ENCODE measurements at places on chromosomes 5 and 9.
A peak's percentile ranks its signal among the peaks of the same experiment; 100 is the strongest.

- no peak for DNase-seq
Measured at GRCh38 chr9:35164711-35165110, 2.9 kb downstream of the UNC13B start.

GRCh38 chr5:4028384-4028783 is 432.8 kb downstream of the IRX1 start:
- DNase-seq, result no peak

- DNase-seq, result no peak
Measured at GRCh38 chr5:429453-430188, 13.4 kb upstream of the EXOC3 start.

- no peak for DNase-seq
Measured at GRCh38 chr5:140925806-140926442, at the start of gene PCDHAC1. PCDHAC1 (plus strand) TSS chr5:140926299; CDS start chr5:140926893, 594 bp downstream.

DNA sequence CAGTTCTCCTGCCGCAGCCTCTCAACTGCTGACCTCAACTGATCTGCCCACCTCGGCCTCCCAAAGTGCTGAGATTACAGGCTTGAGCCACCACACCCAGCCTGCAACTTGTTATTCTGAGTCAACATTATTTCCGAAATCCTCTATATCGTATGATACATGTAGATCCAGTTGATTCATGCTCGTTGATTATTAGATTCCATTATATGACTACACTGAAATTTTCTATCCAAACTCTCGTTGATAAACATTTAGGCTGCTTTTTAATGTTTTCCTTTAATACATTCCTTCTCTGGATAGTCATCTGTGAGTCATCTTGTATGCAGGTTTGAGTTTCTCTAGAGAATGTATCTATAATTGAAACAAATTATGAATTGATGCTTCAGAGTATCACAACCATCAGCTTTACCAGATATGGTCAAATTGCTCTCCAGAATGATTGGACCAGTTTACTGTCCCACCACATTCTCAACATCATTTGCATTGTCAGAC is 4.1 kb downstream of the CDK7 start:
- DNase-seq, result no peak

- DNase-seq, result no peak
Measured at GRCh38 chr9:136243631-136244030, 2.0 kb downstream of the QSOX2 start.

- no peak for DNase-seq
Measured at GRCh38 chr5:72436796-72437471, 70.3 kb downstream of the ZNF366 start.

DNA sequence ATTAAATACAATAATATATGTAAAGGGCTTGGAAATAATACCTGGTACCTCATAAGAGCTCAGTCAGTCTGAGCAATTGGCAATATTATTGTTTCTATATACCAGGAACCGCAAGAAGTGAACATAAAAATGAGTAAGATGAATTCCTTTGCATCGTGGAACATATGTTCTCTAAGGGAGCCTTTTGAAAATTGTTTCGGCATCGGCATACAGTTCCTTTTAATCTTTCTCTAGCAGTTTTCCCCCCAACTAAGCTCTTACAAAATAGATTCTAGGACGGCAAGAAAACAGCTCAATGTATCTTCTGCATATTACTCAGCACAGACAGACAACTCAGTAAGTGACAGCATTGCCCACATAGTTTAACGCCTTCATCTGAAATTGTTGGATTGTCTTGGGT is 426.6 kb upstream of the WWC1 start:
- DNase-seq, result no peak

DNA sequence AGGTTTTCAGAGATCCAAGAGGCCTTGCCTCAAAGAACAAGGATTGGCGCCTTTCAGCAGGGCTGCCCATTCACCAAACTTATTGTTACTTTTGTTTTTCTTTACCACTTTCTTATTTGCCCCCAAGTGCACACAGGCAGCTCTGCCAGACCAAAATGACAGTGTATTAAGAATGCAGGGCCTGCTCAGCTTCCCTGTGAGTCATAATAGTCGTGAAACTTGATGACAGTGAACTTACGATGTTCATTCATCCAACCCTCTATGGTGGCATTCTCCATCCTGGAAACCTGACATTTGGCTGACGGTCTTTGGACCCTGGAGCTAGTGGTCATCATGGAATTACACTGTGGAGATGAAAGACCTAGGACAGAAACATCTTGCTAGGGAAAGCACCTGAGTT is 44.3 kb downstream of the UBE2QL1 start:
- DNase-seq, result no peak

DNA sequence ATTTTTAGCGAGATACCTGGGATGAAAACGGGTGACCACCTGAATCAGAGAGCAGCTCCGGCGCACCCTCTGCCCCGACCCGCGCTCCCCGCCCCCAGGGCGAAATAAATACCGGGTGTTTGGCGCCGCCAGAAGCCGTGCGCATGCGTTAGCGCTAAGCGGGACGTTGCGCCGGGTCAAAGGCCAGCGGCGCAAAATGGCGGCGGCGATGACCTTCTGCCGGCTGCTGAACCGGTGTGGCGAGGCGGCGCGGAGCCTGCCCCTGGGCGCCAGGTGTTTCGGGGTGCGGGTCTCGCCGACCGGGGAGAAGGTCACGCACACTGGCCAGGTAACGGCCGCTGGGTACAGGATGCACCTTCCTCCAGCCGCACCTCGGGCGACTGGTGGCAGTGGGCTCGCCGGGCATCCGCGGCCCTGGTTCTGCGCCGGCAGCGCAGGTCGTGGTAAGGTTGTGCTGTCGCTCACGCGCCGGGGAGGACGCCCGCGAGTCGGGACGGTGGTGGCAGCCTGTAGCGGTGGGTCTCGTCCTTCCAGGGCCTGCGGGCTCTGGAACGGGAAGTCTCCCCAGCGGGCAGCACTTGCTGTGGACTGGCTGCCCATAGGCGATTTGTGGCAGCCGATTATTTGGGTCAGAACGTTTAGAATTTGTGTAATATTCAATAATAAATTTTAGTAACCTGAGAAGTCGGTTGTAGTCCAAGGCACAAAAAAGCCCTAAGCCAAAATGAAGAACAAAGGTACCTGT is at the start of gene NDUFS6:
TSS of gene NDUFS6 (plus strand) at position 186 of the 745 bp plus-strand sequence. CDS start at position 197, 11 bp downstream.
- peak; percentile 82 for DNase-seq

DNA sequence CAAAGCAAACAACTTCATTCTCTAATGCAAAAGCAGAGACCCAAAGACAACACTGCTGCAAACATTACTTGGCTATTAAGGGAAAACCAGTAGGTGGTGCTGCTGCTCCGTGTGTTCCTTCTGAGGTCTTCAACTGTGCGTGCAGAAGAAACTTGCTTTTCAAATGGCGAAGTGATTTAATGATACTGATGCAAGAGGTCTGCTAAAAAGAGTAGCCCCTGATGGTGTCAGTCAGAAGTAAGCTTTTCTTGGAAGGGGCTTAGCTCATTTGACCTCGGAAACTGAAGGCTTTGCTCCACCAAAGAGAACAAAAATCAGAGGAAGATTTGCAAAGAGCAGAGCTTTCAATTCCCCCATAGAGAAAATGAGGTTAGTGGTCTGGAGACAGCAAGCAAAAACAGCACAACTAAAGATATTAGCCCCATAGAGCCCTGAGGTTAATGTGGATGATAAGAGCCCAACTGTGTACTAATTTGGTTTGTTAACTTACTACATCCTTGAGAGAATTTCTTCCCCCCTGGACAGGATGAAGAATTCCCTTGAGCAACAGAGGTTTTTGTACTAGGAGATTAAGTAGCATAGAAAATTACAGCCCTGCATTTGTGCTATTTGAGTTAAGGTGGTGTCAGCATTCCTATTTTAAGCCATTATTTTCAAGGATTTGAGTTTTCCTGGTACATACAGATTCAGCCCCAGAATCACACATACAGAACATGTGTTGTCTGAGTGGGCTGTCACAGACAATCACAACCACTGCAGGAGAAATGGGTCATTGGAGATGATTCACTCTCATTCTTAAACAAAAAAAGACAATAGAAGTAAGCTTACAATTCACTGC is 153.2 kb upstream of the C9orf72 start:
- peak; percentile 30 for DNase-seq

DNA sequence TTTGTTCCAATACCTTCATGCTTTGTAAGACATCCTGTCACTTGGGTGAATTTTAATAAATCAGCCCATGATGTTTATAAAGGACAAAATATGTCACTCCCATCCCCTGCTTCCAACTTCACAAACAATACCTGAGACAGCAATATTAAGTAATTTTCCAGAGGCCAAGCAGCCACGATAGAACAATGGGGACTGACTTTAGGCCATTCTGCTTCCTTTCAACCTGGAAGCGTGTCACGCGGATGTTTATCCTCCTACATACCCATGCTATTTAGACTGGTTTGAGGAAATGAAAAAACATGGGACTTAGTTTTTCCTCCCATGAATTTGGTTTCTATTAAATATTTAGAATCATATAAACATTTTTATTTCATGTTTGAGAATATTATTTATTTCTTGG is 82.9 kb downstream of the GRAMD2B start:
- DNase-seq, result no peak

DNA sequence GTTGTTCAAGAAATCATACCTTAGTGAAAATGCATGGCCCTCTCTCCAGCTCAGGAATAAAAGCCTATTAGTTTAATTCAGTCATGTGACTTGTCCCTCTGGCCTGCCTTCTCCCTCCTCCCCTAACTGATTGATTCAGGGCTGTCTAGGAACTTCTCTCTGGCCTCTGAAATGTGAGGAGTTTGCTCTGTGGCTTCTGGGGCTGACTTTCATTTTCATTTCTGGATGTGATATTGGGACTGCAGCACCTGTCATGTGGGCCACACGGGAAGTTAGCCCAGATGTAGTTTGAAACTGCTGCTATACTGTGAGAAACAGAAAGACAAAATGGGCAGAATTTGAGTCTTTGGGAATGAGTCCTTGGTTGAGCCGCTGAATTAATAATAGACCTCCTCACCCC is 44.8 kb downstream of the PARP8 start:
- DNase-seq, result peak; percentile 41

GRCh38 chr5:102850503-102850902 is 95.4 kb downstream of the PAM start:
- DNase-seq, result no peak

DNA sequence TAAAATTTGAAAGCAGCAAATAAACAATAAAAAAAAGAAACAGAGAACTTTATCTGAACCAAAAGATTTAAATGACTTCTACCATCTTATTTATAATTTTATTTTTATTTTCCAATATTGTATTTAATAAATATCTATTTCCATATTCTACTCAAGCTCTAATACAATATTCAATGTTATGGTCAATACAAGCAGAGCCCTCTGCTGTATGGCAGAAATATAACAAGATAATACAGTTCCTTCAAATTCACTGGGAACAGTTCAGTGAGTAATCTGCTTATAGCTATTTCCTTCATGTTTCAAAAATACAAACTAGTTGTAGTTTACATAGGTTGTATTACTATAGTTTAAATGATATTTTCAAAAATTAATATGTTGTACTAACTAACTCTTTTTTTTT is 332.7 kb downstream of the PRDM9 start:
- DNase-seq, result no peak

- peak; percentile 8 for DNase-seq
Measured at GRCh38 chr5:139635191-139635590, 13.0 kb upstream of the CXXC5 start.

- DNase-seq, result no peak
Measured at GRCh38 chr5:147963948-147964693, 57.8 kb upstream of the C5orf46 start.

GRCh38 chr5:96278981-96279380 is 154.1 kb downstream of the PCSK1 start:
- no peak for DNase-seq

DNA sequence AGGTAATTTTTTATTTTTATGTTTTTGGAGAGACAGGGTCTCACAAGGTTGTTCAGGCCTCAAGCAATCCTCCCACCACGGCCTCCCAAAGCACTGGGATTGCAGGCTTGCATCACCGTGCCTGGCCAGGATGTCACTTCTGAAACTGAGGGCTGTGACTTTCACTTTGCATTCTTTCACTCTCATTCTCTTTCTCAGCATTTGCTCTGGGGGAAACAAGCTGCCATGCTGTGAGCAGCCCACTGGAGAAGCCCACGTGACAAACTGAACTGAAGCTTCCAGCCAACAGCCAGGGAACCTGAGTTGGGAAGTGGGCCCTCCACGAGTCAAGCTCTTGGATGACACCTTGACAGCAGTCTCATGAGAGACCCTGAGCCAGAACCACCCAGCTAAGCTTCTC is 109.4 kb downstream of the C5orf15 start:
- DNase-seq, result no peak

DNA sequence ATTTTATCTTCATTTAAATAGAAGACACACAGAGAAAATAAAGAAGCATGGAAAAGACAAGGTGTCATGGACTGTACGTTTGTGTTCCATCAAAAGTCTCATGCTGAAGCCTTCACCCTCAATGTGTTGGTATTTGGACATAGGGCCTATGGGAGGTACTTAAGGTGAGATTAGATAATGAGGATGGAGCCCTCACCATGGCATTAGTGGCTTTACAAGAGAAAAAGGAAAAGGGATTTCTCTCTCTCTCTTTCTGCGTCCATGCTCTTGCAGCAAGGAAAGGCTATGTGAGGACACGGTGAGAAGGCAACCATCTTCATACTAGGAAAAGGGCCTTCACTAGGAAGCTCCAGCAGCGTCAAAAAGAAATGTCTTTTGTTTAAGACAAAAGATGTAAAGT is 797.0 kb upstream of the CDH10 start:
- no peak for DNase-seq

GRCh38 chr5:151097820-151098767 is 17.3 kb upstream of the TNIP1 start:
- DNase-seq, result no peak

GRCh38 chr5:166963596-166963995 is 1327.8 kb upstream of the WWC1 start:
- no peak for DNase-seq

GRCh38 chr5:43041110-43041668 is 1.1 kb upstream of the ANXA2R start:
- no peak for DNase-seq

DNA sequence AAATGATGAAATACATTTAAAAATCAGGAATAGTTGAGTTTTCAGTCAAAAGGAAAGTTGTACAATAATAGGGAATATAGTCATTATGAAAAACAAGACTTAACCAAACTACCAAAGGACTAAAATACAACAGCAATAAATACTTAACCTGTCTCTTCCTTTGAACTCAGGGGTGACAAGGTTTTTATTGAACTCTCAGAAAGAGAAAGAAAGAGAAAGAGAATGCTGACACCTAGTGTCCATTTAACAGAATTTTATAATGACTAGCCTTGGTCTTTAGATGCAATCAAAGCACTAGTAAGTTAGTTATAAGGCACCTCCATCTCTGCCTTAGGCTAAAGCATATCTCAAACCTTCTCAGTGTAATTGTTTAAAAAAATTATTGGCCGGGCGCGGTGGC is 47.5 kb downstream of the UIMC1 start:
- no peak for DNase-seq

DNA sequence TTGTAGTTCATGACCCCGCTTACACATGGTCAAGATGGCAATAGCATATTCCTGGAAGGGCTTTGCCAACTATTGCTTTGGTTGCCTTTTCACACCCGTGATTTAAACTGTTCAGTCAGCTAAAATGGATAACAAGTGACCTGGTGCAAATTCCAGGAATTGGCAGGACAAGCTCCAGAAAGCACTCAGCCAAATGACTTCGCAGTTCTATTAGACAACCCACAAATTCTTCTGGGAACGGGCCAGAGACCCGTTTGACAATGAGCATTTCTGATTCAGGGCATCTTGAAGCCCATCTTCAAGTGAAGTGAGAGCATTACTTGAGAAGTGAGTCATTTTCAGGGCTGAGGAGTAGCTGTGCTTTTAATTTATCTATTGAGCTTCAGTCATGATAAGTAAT is 165.0 kb downstream of the DROSHA start:
- DNase-seq, result no peak

Data from activated CD8-positive, alpha-beta memory T cell treated with anti-CD3 and anti-CD28 coated beads, Interleukin-2, amount 50 U/mL, for 4 hours (primary cell).